ENCODE measurements at places on chromosomes 5 and 9.

GRCh38 chr5:173744551-173744950 is 128.1 kb upstream of the BOD1 start:
- H3K27me3 ChIP-seq = peaks cover 3% of the 10 kb centered on the region
- no peaks in the 10 kb centered on the region for H3K36me3 ChIP-seq
- H3K4me1 ChIP-seq = peaks cover 10% of the 10 kb centered on the region
- no peak for DNase-seq
- H3K27ac ChIP-seq = no peak overlapping the region
- no peak overlapping the region for H3K4me3 ChIP-seq

DNA sequence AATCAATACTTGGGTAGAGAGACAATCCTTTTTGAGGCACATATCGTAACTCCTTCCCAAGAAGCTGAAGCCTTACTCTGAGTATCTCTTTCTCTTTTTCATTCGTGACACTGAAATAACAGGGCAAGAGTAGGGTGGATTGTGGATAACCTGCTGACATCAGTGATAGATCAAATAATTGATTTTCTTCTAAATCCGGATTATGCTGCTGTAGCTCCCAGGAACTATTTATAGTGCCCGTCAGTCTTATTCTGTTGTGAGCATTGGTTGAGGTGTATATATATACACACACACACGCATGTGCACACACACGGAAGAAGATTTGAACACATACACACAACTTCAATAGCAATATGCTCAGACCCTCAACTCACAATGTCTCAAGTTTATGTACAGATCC is 43.2 kb upstream of the GLRA1 start:
- H3K36me3 ChIP-seq = no peaks in the 10 kb centered on the region
- no peak for DNase-seq
- no peaks in the 10 kb centered on the region for H3K27me3 ChIP-seq
- H3K4me3 ChIP-seq = no peak overlapping the region

GRCh38 chr5:25963251-25964008 is 1075.0 kb downstream of the CDH9 start:
- H3K27me3 ChIP-seq = no peaks in the 10 kb centered on the region
- H3K36me3 ChIP-seq = no peaks in the 10 kb centered on the region
- no peak overlapping the region for H3K4me3 ChIP-seq
- H3K4me1 ChIP-seq = no peaks in the 10 kb centered on the region

- DNase-seq = no peak
- H3K36me3 ChIP-seq = no peaks in the 10 kb centered on the region
- no peak overlapping the region for H3K27ac ChIP-seq
- H3K4me3 ChIP-seq = no peak overlapping the region
- H3K4me1 ChIP-seq = peaks cover 18% of the 10 kb centered on the region
- H3K27me3 ChIP-seq = peaks cover 67% of the 10 kb centered on the region
Measured at GRCh38 chr5:173228107-173228506, 6.9 kb downstream of the NKX2-5 start.

GRCh38 chr5:77437194-77437593 is 54.9 kb downstream of the WDR41 start:
- H3K27ac ChIP-seq = no peak overlapping the region
- DNase-seq = no peak
- H3K27me3 ChIP-seq = no peaks in the 10 kb centered on the region
- H3K4me1 ChIP-seq = no peaks in the 10 kb centered on the region
- H3K4me3 ChIP-seq = no peak overlapping the region

DNA sequence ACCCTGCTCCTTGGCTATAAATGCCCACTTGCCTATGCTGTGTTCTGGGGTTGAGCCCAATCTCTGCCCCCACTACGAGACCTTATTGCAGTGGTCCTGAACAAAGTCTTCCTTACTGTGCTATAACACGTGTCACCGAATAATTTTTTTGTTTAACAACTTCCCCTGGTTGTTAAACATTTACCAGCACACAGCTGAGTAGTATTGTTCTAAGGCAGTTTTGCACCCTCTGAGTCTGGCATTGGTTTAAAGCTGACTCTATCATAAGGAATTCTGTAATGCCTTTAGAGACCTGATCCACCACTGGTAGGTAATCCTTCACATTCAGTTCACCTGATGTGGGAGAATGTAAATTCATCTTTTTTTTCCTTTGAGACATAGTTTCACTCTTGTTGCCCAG is 25.6 kb upstream of the ANKRD31 start:
- no peaks in the 10 kb centered on the region for H3K36me3 ChIP-seq
- DNase-seq = no peak
- no peak overlapping the region for H3K27ac ChIP-seq
- no peaks in the 10 kb centered on the region for H3K27me3 ChIP-seq

DNA sequence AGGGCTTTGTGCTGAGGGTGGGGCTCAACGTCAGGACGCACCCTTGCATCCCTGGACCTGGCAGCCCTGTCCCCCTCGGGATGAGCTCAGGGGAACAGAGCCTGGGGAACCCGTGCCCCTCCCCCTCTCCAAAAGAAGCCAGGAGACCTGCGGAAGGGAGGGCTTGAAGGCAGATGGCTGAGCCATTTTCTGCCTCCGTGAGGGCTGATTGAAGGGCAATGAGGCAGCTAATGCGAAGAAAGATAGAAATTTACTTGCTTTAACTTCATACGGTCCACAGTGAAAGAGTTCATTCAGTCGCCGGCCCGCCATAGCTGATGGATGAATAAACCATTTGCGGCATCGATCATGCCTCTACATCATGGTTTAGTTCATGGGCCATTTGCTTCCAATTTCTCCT is 28.8 kb downstream of the ASS1 start:
- DNase-seq = no peak
- H3K4me3 ChIP-seq = no peak overlapping the region
- H3K27ac ChIP-seq = no peak overlapping the region
- H3K4me1 ChIP-seq = no peaks in the 10 kb centered on the region
- peaks cover 13% of the 10 kb centered on the region for H3K27me3 ChIP-seq
- no peaks in the 10 kb centered on the region for H3K36me3 ChIP-seq

DNA sequence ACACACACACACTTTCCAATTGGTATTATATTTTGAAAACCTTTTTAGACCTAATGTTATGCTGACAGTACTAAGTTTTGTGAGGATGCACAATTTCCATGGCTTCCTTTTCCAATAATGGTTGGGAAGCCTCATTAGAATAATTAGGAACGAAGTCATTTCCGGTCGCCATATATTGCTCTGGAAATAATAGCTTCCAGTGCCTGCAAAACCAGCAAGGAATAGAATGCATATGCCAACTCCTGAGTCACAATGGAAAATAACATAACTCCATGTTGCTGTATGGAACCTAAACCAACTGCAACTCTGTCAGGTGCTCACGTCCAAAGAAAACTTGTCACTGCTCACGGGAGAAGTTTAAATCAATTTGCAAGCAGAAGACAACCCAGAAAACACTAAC is 222.0 kb downstream of the EBF1 start:
- H3K36me3 ChIP-seq = no peaks in the 10 kb centered on the region
- DNase-seq = no peak
- H3K27me3 ChIP-seq = peaks cover 4% of the 10 kb centered on the region
- no peak overlapping the region for H3K4me3 ChIP-seq
- H3K4me1 ChIP-seq = peaks cover 35% of the 10 kb centered on the region

DNA sequence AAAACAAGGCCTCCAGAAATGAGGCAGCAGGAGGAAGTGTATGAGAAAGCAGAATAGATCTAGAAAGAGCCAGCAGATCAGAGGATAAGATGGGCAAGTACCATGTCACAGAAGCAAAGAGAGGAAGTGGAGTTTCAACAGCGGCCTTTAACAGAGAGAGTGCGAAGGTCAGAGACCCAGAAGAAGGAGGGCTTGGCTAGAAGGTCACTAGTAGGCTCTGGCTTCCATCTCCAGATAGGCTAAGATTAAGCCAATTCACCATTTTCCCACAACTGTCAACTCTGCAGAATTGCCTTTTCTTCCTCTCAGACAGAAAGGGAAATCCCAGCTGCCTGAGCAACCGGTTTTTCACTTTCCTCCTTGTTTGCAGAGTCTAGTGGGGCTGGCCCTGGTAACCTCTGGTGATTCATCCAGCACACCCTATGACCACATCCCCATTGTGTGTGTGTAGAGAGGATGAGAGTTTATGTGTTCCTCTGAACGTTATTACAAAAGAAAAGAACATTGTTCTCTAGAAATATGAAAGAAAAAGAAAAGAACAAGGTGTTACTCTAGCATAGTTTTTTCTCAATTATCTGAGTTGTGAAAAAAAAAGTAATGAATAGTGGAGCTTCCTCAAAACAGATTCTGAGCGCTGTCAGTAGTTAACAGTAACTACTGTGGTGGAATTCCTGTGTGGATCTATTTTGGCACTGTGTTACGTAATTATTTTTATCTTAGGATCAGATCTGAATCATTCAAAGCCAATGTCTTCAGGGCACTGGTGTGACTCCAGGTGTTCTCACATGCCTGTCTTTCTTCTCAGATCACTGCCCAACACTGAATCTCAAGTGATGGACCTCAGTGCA is 220.4 kb downstream of the ARRDC3 start:
- H3K4me1 ChIP-seq = peaks cover 21% of the 10 kb centered on the region
- no peak overlapping the region for H3K4me3 ChIP-seq
- peaks cover 1% of the 10 kb centered on the region for H3K27me3 ChIP-seq
- H3K27ac ChIP-seq = peak overlapping the region; percentile 74

DNA sequence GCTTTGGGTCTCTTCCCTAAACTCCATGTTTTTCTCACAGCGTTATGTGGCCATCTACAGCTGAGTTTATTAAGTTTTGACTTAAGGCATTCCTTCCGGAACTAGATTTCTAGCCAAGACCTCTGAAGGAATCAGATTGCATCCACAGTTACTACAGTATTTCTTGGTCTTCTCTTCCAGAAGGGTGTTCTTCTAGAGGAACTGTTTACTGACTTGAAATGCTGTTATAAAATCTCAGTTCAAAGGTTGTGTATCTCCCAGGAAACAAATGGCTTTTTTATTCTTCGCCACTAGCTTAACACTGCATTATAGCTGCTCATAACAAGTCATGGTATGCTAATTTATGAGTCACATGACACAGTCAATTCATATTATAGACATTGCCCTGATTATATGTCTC is 55.3 kb upstream of the RAD23B start:
- H3K4me1 ChIP-seq = no peaks in the 10 kb centered on the region
- H3K27ac ChIP-seq = no peak overlapping the region
- H3K4me3 ChIP-seq = no peak overlapping the region
- DNase-seq = no peak
- peaks cover 35% of the 10 kb centered on the region for H3K27me3 ChIP-seq

GRCh38 chr5:180111273-180112002 is 39.9 kb upstream of the RNF130 start:
- H3K4me1 ChIP-seq = no peaks in the 10 kb centered on the region
- DNase-seq = no peak
- H3K27ac ChIP-seq = no peak overlapping the region
- H3K4me3 ChIP-seq = no peak overlapping the region
- H3K27me3 ChIP-seq = peaks cover 5% of the 10 kb centered on the region

DNA sequence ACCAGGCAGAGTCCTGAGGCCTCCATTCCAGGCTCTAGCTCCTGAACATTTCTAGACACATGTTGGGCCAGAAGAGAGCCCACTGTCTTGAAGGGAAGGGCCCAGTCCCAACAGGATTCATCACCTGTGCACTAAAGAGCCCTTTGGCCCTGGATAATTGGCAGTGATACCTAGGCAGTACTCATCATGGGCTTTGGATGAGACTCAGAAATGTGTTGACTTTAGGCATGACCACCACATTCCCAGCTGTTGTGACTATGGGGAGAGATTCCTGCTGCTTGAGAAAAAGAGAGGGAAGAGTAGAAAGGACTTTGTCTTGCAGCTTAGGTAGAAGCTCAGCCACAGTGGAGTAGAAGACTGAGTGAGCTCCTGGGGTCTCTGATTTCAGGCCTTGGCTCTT is 138.4 kb upstream of the DAPK1 start:
- peaks cover 31% of the 10 kb centered on the region for H3K27me3 ChIP-seq
- H3K4me1 ChIP-seq = no peaks in the 10 kb centered on the region
- H3K27ac ChIP-seq = no peak overlapping the region
- H3K4me3 ChIP-seq = no peak overlapping the region

GRCh38 chr9:134554373-134555093 is 87.1 kb upstream of the COL5A1 start:
- H3K4me3 ChIP-seq = no peak overlapping the region
- H3K27ac ChIP-seq = no peak overlapping the region
- peaks cover 12% of the 10 kb centered on the region for H3K27me3 ChIP-seq
- DNase-seq = no peak

- no peak for DNase-seq
- no peaks in the 10 kb centered on the region for H3K27me3 ChIP-seq
- H3K27ac ChIP-seq = no peak overlapping the region
- peaks cover 4% of the 10 kb centered on the region for H3K36me3 ChIP-seq
- no peaks in the 10 kb centered on the region for H3K4me1 ChIP-seq
Measured at GRCh38 chr9:95023217-95024003, 294.1 kb downstream of the FANCC start.

- no peak overlapping the region for H3K4me3 ChIP-seq
- no peak for DNase-seq
- peaks cover 17% of the 10 kb centered on the region for H3K36me3 ChIP-seq
- no peaks in the 10 kb centered on the region for H3K4me1 ChIP-seq
- no peaks in the 10 kb centered on the region for H3K27me3 ChIP-seq
Measured at GRCh38 chr5:82129723-82130285, 148.3 kb downstream of the RPS23 start.

DNA sequence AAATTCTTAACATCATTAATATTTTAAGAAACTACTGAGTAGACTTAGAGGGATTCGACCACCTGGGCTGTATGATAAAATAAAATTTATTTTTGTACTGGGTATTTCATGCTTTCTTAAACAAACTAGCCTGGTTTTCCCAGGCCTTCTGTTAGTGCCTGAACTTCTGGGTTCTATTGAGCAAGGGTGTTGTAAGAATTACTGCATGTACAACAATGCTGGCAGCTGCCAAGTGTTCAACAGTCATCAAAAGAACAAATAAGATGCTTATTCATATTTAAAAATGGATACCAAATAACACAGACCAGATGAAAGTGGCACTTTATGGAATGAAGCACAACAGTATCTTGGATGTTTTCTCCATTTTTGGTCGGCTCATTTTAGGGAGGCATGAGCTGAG is 123.2 kb upstream of the FBXL7 start:
- H3K4me1 ChIP-seq = no peaks in the 10 kb centered on the region
- no peaks in the 10 kb centered on the region for H3K36me3 ChIP-seq
- H3K4me3 ChIP-seq = no peak overlapping the region

GRCh38 chr9:92602413-92602812 is 66.6 kb upstream of the ECM2 start:
- no peak for DNase-seq
- H3K27me3 ChIP-seq = no peaks in the 10 kb centered on the region
- H3K36me3 ChIP-seq = peaks cover 11% of the 10 kb centered on the region
- H3K27ac ChIP-seq = no peak overlapping the region
- no peaks in the 10 kb centered on the region for H3K4me1 ChIP-seq
- no peak overlapping the region for H3K4me3 ChIP-seq

- no peak for DNase-seq
- peaks cover 17% of the 10 kb centered on the region for H3K36me3 ChIP-seq
- H3K4me3 ChIP-seq = no peak overlapping the region
- H3K27me3 ChIP-seq = no peaks in the 10 kb centered on the region
- peaks cover 18% of the 10 kb centered on the region for H3K4me1 ChIP-seq
Measured at GRCh38 chr5:83095957-83096539, 18.7 kb downstream of the XRCC4 start.

DNA sequence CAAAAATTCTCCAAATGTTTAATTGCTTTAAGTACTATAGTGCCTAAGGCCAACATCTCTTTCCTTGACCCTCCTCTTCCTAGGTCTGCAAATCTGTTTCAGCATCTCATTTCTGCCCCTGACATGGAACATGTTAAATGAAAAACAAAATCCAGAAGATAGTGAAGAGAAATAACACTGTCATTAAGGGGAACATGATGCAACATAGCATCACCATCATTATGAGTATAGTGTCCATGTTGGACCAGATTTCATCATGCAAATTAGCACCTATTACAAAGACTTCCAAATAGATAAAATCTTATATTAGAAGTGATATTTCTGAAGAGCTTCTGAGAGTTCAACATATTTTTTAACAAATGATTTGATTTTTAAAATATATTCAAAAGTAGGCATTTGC is 375.2 kb downstream of the PTPRD start:
- no peaks in the 10 kb centered on the region for H3K27me3 ChIP-seq
- no peak overlapping the region for H3K27ac ChIP-seq
- H3K4me3 ChIP-seq = no peak overlapping the region
- no peaks in the 10 kb centered on the region for H3K4me1 ChIP-seq
- no peaks in the 10 kb centered on the region for H3K36me3 ChIP-seq

Measured in activated CD4-positive, alpha-beta T cell treated with anti-CD3 and anti-CD28 coated beads for 36 hours (primary cell).